Brain (organoid and tissue), 16 donors: ENCODE measurements at places on chromosomes 7 and 10.

DNA sequence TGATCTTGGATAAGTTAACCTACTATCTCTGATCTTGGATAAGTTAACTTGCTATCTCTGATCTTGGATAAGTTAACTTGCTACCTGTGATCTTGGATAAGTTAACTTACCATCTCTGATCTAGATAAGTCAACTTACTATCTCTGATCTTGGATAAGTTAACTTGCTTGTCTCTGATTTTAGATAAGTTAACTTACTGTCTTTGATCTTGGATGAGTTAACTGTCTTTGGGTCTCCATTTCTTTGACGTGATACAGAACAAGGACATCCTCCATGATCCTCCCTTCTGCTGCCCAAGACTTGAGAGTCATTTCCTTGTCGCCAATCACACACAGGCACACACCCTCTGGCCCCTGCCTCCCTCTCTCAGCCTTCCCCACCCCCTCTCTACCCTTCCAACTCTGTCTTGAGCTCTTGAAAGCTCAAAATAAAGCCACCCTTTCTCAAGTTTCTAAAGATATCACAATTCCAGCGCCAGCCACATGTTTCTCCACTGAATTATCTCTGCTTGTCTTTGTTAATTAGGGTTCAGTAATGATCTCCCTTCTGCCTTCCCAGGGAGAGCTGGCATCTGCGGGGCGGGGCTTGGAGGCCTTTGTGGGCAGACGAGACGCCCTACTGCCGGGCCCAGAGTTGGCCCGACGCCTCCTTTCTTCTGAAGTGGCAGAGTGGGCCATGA, 85.1 kb upstream of the GTF2I start:
- DNase-seq = peak; percentile 34

DNA sequence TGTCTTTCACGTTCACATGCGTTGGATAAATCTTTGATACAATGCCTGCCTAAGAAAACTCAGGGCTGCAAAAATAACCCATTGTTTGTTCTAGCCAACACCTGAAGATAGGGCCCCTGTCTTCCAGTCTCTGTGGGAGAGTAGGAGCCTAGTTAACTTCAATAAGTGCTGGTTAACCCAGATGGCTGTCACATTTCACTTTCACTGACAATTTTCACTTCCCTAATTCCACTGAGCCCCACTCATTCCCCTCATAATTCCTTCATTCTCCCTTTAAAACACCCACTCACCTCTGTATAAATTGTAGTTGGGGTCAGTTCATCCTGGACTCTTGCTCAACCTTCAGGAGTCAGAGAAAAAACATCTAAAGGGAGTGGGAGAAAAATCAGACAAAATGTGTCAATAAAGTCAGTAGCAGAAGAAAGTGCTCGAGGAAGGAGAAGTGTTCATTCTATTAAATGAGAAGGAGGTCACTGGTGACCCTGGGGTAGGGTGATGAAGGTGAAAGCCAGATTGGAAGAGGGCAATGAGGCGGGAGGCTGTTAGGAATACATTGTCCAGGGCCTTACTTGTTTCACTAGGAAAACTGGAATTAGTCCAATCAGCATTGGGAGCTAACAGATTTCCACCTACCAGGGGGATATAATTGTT, 51.2 kb upstream of the ABI1 start:
- DNase-seq = no peak

DNA sequence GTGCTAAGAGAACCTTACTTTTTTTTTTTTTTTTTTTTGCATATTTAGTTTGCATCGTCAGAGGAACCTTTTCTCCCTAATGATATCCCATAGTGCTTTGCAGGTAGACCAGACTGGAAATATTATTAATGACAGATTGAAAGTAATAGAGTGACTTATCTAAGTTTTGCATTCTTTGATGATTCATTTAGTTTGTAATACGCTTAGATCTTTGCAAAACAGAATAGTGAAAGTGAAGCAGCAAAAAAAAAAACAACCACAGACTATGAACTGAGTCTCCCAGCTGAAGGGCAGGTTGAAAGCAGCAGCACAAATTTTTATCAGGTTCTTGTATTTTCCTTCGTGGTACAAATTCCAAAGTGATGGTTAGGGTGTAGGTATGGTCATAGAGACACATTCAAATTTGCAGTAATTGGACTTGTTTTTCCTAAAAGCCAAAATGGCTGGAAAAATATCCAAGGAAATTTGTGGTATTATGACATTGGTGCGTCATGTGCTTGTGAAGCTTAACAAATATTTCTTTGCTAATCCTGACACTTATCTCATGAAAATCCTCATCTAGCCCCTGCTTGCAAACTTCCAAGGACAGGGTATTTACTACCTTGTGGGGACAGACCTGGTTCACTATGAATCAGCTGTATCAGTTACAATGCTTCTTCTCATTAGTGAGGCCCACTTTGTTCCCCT, 81.8 kb upstream of the CREB5 start:
- no peak for DNase-seq

- no peak for DNase-seq
Observed at GRCh38 chr7:7897509-7897908, 71.1 kb upstream of the GLCCI1 start.

DNA sequence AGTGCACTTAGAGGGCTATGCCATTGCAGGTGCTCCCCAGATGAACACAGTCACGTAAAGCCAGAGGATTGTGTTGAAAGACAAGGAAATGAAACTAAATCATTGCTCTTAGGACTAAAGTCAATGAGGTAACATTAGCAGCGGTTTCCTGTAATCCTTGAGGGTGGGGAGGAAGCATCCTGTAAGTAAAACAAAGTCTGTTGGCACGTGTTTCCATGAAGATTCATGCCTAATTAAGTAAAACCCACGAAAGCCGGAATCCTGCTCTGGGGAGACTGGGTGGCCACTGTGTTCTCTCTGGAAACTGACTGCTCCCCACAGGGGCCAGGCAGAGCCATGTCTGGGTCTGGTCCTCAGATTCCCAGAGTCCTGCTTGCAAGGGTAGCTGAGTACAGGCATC, 18.3 kb downstream of the STEAP1B start:
- no peak for DNase-seq

GRCh38 chr7:12809476-12809875, 122.0 kb downstream of the ARL4A start:
- DNase-seq = peak; percentile 58

GRCh38 chr10:10431422-10432066, 586.1 kb upstream of the CELF2 start:
- DNase-seq = no peak

DNA sequence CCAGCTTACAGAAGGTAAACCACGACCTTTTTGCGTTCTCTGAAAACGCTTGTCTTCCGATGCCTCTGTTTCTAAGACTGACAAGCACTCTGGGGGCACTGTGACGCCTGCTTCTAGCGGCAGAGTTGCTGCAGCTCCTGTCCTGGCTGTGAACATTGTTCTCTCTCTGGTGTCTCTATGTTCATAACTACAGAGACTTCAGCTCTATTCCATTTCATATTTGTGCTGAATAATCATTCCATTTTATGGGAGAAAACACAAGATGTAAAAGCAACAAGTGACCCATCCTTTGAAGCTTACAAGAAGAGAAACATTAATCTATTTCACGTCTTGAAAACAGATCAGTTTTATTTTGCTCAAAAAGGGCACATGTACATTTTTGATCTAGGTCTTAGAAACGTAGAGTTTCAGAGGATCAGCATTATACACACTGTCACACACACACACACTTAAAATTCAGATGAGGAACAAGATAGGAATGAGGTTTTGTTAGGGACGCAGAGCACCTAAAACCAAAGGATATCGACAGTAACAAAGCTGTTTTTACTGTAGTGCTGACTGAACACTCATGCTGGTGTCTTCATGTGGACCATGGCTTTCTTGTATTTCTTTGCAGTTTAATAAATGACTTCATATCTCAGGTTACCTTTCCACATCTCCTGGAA, 3.0 kb downstream of the IKZF1 start:
- no peak for DNase-seq

DNA sequence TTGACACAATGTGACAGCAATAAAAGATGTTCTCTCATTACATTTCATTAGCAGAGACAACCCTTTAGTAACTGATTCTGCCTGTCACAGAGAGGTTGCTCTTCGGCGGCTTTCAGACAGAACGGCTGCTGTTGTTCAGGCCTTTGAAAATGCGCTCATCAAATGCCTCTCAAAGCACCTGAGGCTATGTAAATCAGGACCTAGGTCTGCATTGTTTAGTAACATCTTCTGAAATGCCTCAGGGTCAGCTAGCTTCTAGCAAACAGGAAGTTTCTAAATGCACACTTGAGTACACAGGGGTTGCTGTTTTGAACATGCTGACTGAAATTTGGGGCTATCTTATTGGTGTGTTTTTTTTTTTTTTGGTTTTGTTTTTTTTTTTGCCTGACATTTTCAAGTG, 143.3 kb upstream of the DKK1 start:
- DNase-seq = peak; percentile 7

DNA sequence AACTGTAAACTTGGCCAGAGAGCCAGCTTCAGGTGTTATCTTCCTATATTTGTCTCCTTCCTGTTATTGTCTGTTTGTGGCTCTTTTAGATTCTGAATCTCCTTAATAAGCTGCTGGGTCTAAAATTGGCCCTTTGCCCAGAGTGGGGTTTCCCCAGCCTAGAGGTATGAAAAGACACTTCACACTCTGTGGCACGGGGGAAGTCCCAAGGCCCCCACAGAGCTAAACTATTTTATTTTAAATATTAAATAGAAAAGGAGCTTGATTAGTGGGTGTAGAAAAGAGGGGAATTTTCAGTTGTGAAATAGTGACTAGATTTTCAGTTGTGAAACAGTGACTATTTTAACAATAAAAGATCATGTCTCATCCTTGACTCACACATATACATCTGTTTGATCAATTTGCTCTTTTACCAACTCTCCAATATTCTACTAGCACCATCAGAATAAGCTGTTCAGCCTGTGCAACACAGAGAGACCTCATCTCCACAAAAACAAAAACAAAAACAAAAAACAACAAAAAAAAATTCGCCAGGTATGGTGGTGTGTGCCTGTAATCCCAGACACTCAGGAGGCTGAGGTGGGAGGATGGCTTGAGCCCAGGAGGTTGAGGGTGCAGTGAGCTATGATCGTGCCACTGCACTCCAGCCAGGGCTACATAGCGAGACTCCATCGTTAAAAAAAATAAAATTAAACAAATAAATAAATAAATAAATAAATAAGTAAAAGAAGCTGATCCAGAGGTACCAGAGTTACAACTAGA, 24.9 kb upstream of the ADO start:
- no peak for DNase-seq

- no peak for DNase-seq
Observed at GRCh38 chr10:1323951-1324350, 267.8 kb downstream of the WDR37 start.

DNA sequence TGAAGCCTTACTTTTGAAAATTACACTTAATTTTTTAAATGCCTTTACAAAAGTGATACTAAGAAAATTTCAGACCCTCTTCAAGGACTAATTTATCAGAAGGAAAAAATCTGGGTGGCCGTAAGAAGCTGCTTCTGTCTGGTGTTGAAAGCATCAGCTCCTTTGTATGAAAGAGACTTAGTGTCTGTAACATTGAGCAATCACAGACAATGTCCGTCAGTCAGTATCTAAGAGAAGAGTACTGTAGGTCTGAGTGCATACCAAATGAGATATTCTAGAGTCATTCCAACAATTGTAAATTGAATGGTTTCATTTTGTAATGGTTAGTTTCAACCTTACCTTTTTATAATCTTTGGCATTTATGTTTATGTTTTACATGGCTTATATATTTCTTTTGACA, 11.1 kb upstream of the MDFIC start:
- no peak for DNase-seq

DNA sequence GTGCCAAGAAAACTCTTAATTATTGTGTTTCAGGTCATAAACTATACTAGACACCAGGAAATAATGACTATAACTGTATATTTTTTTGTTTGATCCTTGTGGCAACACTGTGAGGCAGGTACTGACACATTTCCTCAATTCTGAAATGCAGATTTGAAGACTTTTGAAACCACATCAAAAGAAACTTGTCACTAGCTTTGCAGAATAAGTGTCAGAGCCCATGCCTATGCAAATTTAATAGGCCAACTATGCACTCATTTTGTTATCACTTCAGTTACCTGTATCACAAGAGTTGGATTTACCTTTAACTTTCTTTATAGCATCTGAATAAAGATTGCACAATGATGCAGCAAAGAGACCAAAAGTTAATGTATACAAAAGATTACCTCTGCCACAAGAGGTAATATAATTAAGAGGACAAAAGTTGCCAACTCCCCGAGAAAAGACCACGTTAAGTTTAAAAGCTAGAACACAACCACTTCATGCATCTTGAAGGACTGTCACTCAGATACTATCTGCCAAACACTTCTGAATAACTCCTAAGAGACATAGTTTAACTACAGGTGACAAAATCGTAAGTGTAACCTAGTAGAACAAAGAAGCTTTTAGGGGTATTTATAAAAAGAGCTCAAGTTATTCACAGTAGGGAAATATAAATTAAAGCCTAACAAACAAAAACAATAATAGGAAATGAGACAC, 80.5 kb downstream of the ELAPOR2 start:
- DNase-seq = no peak

GRCh38 chr7:75722373-75722772, 16.4 kb downstream of the HIP1 start:
- DNase-seq = no peak
